ENCODE measurements at places on chromosomes 2 and 18.

GRCh38 chr2:85439025-85439472 is 20.5 kb downstream of the SH2D6 start:
- DNase-seq: no peak

DNA sequence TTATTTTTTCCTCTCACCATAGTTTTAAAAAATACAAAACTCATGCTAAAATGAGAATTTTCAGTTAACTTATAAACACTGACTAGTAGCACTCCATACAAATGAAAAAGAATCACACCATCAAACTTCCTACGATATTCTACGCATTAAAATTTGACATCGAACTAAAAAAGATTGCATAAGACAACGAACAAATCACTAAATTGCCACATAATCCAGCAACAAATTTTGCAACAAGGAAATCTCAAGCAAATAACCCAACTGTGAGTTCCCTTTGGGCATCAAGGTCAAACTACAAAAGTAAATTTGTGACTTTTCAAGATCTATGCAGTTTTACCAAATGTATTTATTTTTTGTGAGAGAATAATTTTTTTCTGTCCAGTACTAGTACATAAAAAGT is 1.5 kb downstream of the MAP3K2 start:
- no peak for DNase-seq

- no peak for DNase-seq
Observed at GRCh38 chr18:55974521-55974920, 386.5 kb upstream of the TCF4 start.

- DNase-seq: no peak
Observed at GRCh38 chr2:12107939-12108338, 361.5 kb downstream of the LPIN1 start.

DNA sequence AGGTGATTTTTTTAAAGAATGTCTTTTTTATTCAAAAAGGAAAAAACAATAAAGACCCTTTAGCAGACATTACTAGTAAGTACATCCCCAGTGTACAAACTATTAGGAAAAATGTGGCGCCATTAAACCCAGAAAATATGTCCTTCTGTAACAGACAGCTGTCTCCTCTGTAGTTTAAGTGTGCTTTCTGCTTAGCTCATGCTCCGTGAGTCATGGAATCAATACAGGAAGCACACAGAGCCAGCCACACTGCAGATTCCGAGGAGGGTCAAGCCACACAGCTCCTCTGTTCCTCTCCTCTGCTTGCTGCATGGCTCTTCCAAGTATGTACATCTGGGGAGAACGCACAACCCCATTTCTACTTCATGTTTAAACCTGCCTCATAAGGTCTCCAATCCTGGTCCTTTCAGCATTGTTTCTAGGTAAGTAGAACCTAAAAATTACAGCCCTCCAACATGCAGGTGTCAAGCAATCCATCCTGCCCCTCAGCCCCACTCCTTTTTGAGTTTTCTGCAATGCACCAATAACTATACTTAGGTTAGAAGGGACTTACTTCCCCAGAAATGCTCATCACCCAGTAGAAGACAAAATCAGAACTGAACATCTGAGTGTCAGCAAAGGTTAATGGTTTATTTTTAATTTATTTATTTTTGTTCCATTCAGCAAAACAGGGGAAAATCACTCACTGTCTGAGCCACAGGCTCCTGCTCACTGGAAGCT is 37.5 kb downstream of the ACVR1 start:
- DNase-seq: peak; percentile 60

- no peak for DNase-seq
Observed at GRCh38 chr2:171587567-171587966, 65.3 kb downstream of the CYBRD1 start.

- no peak for DNase-seq
Observed at GRCh38 chr2:223100061-223100511, 48.1 kb downstream of the KCNE4 start.

DNA sequence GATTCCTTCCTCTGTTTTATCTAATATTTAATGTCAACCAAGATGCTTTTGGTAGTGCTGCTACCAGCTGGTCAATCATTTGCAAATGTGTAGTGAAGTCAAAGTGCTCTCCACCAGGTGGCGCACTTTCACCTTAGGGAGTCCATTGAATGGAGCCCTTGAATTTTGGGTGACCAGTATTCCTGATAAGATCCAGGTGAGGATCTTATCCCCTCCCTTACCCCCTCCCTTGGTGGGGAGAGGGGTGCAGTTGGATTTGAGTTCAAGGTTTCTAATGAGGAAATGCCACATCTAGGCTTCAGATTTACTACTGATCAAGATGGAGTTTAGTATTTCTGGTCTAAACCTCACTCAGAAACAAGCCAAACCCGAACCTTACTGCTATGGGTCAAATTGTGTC is 12.0 kb upstream of the E2F6 start:
- peak; percentile 91 for DNase-seq

GRCh38 chr18:29012883-29013465 is 836.0 kb upstream of the CDH2 start:
- no peak for DNase-seq

- no peak for DNase-seq
Observed at GRCh38 chr2:43481927-43482542, 113.8 kb downstream of the THADA start.

DNA sequence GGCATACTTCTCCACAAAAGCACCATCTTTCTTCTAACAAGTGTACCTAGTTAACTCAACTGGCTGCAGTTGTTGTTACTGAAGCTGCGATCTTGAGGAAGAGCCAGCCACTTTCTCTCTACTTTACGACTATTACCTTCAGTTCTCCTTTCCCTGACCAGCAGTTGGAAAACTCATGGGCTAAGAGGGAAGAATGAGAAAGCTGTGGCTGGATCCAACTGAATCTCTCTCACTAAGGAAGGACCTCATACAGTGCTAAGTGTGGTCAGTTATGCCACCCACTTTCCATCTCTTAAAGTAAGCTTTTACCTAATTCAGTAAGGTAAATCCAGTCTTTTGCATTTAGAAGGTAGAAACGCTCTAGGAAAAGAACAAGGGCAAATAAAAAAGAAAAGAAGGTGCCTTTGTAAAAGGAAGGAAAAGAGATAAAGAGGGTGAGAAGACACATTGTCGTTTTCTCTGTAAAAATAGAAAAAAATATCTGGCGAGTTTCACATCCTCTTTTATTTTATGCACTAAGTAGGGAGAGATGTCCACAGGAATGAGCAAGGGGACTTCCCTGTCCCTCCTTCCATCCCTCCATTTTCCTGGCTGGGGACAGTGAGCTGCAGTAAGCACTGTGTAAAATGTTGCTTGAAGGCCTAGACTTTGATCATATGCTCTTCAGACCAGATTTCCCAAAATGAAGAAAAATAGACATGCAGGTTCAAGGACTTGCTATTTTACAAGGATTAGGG is 73.4 kb downstream of the PLEKHM3 start:
- DNase-seq: no peak

GRCh38 chr2:230891064-230891463 is 26.3 kb downstream of the ITM2C start:
- DNase-seq: no peak

DNA sequence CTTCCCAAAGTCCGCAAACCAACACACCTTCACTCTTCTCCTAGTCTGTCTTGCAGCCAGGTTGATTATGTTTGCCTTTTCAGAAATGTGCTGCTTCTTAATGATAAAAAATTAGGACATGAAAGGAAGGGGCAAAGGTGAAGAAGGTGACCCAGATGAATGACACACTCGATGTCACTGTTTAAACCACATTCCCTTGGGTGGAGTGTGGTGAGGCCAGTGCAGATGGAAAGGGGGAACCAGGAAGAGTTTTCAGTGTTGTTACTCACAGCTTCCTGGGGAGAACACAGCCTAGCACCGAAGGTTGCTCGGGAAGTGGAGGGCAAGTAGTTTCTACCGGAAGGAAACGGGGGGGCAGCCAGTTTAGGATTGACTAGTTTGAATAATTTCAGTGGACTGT is 57.2 kb upstream of the BOD1L2 start:
- DNase-seq: no peak

DNA sequence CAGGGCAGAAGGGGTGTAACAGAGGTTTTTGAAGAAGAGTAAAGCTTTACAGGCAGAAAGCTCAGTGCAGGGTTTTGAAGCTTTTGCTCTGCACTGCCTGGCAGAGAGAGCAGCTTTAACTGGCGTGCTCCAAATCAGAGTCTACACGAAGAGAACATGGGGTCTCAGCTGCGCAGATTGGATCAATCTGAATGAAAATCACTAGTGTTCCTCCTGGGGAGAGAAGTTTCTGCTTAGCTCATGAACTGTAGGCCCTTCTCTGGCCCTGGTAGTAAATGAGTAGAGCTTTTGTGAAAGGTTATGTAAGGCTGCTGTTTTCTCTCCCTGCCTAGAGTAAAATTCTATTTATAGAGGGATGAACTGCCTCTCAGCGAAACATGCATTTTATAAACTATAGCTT is 13.6 kb downstream of the DCC start:
- no peak for DNase-seq

- DNase-seq: peak; percentile 13
Observed at GRCh38 chr2:201070948-201071478, 458 bp downstream of the HYCC2 start.

DNA sequence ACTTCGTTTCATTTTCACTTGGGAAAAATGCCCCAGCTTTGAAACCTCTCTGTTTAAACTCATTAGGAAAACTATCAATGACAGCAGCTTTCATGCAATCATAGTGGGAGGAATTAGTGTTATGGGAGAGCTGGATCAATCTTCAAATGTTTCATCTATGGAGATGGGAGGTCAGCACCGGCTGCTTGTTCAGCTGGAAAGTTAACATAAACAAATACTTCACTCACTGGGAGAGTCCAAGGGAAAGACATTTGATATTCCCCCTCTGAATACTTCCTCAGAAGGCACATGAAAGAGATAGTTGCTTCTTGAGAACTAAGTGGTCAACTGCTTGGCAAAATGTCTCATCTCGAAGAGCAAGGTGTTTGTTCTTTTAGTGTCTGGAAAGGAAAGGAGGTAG is 7.3 kb downstream of the LYPD1 start:
- no peak for DNase-seq

DNA sequence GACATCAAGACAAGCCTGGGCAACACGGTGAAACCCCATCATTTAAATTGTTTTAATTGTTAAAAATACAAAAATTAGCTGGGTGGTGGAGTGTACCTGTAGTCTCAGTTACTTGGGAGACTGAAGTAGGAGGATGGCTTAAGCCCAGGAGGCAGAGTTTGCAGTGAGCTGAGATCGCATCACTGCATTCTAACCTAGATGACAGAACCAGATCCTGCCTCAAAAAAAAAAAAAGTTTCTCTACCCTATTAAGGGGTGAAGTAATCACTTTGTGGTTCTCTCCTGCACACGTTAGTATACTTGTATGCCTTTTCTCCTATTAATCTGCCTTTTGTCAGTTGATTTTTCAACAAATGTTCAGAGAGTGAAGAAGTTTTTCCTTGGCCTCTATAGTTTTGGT is 18.1 kb upstream of the PUM2 start:
- DNase-seq: no peak

GRCh38 chr2:72963423-72964145 is 46.3 kb downstream of the EMX1 start:
- DNase-seq: no peak

GRCh38 chr18:1048032-1048431 is 143.4 kb downstream of the ADCYAP1 start:
- DNase-seq: no peak

- no peak for DNase-seq
Observed at GRCh38 chr2:100200985-100201384, 58.6 kb upstream of the AFF3 start.

DNA sequence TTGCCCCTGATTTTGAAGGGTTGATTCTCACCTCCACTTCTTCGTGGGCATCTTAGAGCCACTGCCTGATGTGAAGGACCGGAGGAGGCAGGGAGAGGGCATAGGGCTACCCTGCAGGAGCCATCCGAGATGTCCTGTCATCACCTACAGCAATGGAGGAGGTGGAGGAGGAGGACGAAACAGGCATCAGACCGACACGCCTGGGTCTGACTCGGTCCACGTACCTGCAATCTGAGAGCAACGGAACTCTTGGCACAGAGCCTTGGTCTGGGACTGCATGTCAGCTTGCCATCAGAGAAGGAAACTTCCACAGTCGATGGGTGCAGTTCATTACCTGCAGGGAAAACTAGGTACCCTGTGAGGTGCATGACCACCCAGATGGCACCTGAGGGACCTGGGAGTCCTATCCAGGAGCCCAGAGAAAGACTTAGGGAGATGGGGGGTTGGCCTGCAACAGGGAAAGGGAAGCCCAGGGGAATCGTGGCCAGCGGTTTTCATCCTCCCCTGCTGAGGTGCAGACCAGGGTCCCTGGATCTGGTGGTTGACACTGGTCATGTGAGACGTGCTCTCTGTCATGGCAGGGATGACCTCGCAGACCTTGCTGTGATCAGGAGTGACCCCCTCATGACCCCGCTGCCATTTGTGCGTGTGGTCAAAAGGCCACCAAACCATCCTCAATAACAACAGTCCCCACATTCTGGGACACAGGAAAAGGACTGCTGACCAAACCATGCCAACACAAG is 190.8 kb downstream of the SEPTIN10 start:
- no peak for DNase-seq

DNA sequence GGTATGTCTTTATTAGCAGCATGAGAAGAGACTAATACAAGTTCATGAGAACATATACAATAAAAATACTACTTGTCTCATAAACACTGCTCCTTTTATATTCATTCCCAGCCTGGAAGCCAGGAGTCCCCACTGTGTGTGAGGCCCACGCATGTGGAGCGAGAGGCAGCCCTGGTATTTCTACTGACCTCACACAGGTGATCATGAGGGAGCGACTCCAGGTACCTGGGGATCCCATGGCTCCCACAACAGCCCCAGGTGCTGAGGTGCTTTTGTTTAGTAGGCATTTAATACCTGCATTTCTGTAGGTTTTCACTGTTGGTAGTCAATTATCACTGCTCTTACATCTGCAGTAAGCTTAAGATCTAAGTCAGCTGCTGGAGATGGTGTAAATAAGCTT is 75.2 kb downstream of the ZNF516 start:
- no peak for DNase-seq

GRCh38 chr2:201440182-201440581 is 11.1 kb downstream of the TRAK2 start:
- DNase-seq: no peak

- no peak for DNase-seq
Observed at GRCh38 chr2:68448671-68449653, 18.1 kb downstream of the FBXO48 start.

Data from A549 (cell line).